ENCODE measurements at places on chromosomes 12 and 14.

GRCh38 chr14:77565289-77565993 lies 51.0 kb downstream of the SPTLC2 start:
- no peak for DNase-seq

DNA sequence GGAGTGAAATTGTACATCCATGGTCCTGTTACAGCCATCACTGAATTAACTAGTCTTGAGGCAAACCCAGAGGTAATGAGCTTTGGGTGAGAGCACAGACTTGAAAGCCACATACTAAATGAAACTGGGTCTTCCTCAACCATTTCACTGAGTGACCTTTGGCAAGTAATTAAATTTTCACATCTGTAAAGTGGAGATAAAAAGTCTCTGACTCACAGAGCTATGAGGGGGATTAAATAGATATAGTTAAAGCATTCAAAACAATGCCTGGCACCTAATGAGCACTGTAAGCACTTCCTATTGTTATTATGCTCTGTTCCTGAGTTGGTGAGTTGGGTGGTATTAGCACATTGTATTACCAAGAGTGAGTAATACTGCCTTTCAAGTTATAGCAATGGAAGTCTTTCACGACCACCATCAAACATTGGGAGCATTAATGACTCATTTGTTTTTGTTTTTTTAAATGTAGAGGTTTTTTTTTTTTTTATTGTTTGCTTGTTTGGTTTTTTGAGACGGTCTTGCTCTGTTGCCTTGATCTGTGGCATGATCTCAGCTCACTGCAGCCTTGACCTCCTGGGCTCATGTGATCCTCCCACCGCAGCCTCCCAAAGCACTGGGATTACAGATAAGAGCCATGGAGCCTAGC lies 12.5 kb upstream of the STRN3 start:
- DNase-seq: no peak

DNA sequence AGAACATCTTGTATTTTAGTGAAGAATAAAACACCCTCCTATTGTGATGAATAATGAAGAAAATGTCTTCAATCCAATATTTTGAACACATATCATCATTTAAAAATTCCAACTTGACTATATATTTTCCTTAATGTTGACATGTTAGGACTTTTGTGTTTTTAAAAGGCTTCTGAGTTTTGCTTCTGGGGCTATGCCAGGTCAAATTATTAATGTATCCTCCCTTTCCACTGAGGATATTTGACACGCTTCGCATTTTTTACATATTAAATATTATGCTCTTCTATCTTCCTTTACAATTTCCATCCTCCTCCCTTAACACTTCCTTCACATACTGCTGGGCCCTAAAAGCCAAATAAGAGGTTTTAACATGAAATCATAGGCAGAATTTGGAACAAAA lies 20.6 kb downstream of the RERG start:
- DNase-seq: no peak

- no peak for DNase-seq
Measured at GRCh38 chr14:31716208-31716607, 155.0 kb downstream of the NUBPL start.

DNA sequence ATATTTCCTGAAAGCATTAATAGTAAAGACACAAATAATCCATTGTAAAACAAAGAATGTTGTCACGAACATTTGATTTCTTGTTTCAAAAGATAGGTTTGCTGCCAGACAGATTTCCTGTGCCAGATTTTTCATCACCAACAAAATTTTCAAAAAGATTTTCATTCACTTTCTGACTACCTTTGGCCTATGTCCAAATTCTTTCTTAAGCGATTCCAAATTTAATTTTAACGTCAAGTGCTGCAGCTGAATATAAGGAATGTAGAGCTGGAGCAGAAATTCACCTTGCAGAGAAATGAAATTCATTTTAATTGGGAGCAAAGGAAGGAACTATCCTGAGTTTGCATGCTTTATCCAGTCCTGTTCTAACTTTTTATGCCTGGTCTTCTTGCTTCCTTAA lies 277.4 kb downstream of the CCER1 start:
- no peak for DNase-seq

DNA sequence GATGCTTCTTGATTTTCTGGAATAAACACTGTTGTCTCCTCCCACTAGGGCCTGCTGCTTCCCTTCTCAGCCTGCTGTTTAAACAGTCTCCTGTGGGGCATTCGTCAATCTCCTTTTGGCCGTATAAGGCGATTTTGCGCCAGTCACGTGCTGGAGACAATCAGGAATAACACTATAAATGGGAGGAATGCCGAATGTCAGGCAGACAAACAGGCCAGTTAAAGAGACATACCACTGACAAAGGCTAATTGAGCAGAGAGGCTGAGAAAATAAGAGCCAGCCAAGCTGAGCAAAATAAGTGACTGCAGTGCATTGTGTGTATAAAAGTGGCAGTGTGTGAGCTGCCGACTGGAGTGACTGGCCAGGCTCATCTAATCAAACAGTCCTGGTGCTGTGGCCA lies 23.3 kb downstream of the DMAC2L start:
- no peak for DNase-seq

DNA sequence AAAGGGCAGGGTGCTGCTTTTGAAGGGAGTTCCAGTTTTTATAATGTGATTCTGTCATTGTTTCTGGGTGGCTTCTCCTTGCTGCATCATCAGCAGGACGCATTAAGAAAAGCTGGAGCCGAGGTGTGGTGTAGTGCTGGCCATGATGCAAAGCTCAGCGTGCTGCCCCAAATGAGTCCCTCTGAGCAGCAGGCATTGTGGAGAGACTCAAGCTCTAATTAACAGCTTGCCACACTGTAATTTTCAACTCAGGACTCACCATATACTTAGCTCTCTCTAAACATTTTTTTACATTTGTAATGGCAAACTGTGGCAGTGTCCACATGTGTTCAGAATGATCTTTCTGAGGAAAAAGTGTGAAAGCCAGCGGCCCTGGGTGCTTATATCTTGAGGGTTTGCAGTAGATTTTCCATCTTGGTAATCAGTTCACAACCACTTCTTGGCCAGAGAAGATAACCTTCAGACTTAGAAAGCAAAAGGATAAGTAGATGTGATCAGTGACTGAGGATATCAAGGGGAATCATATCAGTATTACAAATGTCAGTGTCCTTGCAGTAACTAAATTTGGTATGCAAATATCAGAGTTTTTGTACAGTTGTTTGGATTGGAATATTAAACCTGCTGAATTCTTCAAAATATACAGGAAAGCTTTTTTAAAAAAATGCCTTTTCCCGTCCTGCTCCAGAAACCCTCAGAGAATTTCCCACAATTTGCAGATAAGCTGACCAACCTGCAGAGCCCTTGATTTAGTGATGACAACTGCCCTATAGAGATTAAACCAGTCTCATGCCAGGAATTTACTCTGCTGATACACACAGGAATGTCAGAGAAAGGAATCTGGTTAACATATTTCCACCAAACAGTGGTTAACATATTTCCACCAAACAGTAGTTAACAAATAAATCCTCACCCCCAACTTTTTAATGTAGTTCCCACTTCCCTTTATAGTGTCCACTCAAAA lies 63.6 kb downstream of the DAAM1 start:
- DNase-seq: no peak

DNA sequence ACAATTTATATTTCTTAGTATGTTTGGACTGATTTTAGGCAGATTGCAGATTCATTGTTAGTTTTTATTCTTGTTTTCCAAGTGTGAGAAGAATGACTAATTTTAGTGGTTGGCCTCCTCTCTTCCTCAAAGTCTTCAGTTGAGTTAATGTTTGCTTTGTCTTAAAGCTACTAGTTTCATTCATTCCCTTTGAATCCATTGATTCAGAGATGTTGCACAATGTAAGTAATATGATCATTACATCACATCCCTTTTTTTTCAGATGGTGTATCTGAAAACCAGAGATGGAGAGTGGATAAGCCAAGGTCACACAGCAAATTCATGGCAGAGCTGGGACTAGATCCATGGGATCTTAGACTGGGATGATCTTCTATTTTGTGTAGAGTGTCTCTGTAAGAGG lies 577.5 kb downstream of the BCL11B start:
- DNase-seq: no peak

GRCh38 chr12:117486840-117487659 lies 125.6 kb upstream of the NOS1 start:
- no peak for DNase-seq

DNA sequence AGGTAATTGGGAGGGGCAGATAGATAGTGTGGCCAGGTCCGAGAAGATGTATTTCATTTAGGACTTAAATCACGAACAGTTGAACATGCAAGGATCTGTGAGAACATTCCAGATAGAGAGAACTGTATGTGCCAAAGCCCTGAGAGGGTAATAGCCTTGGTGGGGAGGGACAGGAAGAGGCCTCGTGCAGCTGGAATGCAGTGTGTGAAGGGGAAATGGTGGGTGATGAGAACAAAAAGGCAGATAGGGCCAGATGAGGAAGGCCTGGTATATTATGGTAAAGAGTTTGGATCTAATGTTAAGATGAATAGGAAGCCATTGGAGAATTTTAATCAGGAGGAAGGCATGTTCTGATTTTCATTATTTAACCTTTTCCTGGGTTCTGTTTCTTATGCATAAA lies 136.3 kb downstream of the TPH2 start:
- DNase-seq: no peak

DNA sequence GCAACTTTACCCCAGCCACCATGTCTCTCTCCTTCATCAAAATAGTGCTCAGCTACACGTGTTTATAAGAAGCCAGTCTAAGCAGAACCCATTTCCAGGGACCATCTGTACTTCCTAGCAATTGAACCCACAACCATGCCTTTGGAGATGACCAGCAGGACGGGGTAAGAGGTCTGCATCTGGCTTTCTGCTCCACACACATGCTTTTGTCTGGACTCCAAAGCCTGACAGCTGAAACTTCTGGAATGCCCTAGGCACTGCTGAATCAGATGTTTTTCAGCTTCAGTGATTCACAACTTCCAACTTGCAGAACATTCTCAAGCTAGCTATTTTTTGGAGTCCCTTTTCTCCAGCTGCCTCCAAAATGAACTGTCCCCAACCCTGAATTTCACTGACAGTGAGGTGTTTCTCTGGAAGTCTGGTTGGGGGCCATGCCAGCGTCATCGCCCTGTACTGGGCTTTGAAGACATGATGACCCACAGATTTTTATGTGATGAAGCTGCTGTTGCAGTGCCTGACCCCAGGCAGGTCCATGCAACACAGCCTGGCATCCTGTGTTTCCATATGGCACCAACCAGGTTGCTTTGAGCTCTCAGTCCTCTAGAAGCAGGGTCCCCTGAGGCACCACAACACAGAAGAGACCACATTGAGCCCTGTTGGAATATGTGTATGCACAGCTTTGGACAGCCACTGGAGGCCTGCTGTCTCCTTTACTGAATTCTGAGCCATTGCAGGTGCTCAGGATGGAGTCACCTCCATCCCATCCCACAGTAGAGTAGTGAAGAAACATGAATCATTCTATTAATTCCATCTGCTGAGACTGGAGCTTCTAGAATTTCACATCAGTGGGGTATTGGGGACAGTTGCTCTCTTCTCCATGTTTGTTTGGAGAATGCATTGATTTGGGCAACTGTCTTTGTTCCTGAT lies 80.2 kb downstream of the NUAK1 start:
- DNase-seq: no peak

- DNase-seq: no peak
Measured at GRCh38 chr12:14395074-14395778, 29.7 kb downstream of the ATF7IP start.

GRCh38 chr14:102731871-102732800 lies 45.1 kb upstream of the TRAF3 start:
- DNase-seq: no peak

GRCh38 chr12:122999196-122999946 lies 18.9 kb downstream of the ARL6IP4 start:
- no peak for DNase-seq

DNA sequence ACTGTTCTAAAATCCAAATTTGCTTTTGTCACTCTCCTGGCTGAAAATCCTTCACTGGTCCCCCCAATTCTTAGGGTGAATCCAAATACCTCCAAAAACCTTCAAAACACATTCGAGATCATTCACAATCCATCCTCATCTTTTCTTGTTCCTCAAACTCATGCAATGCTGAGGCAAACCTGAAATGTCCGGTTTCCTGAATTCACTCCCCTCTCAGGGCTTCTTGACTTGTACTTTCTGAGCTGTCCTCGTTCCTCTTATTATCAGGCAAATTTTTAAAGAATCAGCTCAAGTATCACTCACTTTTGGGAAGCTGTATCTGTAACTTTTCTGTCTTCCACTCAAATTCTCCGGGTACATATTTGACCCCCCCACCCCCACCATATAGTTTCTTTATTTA lies 84.9 kb upstream of the DUSP6 start:
- DNase-seq: no peak

DNA sequence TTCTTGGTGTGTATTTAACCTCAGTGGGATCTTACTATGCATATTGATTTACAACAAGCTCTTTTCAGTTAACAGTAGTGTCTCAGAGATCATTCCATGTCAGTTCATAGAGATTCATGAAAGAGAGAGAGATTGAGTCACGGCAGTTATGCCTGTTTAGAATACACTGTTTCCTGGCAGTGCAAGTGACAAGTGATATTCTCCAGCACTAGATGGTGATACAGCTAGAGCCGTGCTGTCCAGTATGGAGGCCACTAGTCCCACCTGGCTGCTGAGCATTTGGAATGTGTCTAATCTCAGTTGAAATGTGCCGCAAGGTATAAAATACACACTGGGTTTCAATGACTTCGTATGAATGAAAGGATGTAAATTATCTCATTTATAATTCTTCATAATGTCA lies 184.4 kb downstream of the SUDS3 start:
- DNase-seq: no peak

- DNase-seq: no peak
Measured at GRCh38 chr12:78194448-78194847, 363.8 kb downstream of the NAV3 start.

- DNase-seq: no peak
Measured at GRCh38 chr12:101876322-101876860, 989 bp upstream of the DRAM1 start.

- DNase-seq: no peak
Measured at GRCh38 chr12:68159681-68160304, at the start of gene IFNG. IFNG (minus strand) TSS chr12:68159740; CDS start chr12:68159615, 125 bp downstream.

- DNase-seq: no peak
Measured at GRCh38 chr14:50778721-50779483, 52.1 kb downstream of the NIN start.

DNA sequence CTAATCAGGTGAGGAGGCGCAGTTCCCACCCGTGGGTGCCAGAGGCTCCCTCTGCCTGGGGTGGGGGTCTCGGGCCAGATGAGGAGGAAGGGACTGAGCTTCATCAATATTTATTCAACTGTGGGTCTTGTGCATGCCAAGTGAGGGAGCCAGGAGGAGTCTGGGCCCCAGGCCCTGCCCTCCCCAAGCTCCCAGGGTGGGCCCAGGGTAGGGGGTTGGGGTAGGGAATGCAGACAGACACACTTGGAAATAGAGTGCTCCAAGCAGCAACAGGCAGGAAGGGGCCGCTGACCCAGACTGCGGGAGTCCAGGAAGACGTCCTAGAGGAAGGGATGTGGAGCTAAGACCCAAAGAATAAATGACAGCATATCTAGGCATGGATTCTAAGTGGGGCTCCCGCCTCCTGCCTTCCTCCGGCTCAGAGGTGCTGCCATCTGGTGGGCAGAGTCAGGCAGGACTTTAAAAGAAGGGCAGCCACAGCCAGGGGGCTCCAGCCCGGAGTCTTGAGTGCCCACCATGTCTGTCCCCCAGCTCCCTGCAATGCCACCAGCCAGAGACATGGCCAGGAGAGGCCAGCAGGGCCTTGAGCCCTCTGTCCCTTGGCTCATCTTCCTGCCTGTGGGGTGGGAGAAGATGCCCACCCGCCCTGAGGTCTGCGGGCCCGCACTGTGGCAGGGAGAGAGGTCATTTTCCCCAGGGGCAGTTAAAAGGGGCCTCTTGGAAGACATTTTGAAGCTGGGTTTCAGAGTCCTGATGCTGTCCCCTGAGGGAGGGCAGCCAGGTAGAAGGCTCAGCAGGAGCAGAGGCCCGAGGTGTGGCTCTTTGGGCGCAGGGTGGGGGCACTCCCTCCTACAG lies 70.1 kb downstream of the PHETA1 start:
- peak; percentile 54 for DNase-seq
